ENCODE measurements at places on chromosomes 3 and 15. TPM values are rescaled to one million over a fixed set of nuclear protein-coding genes. Genes with fewer than 3 reads are reported as not detected.

DNA sequence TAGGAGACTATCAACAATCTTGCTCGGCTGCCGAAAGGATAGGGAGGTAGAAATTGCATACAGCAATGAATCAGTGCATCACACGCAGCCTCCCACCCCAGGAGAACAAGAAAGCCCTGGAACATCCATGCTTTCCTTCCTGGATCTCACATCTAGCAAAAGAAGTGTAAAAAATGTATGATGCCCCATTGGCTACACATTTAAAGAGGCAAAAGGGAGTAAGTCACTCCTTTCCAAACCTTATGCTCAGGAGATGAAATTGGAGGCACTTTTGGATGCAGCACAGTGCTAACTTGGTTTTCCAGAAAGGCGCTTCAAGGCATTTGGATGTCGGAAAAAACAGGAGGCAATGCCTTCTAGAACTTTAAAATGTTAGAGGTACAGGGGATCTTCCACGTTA lies 32.2 kb upstream of the FEZF2 start:
- no peak for DNase-seq

MYH15 gene
- total RNA-seq: 0.14 TPM

DNA sequence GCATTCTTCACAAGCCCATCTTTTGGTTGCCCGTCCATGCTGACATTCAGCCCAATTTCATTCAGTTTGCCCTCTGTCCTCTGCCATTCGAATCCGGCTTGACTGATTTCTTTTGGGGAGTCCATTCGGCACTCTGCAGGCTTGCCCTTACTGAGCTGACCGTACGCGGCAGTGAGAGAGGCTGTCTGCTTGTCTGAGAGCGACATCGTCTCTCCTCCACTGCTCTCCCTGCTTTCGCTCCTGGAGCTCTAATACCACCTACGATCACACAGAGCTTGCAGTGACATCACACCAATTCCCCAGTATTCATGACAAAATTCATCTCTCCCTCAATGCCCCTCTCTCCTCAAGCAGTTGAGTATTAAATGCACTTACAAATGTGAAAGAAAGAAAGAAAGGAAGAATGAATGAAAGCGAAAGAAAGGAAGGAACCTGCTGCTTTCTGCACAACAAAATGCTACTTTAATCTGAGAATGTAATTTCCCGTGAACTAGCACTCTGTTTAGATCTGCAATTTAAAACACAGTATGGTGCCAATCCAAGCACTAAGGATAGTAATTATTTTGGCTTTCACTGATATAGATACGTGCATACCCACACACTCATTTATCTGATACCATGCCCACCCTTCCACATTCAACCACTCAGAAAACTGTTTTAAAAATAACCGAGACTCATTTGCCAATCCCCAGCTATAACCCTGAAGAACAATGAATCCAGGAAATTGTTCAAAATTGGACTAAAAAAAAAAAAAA lies 89.5 kb downstream of the DHX30 start:
- no peak for DNase-seq

GPR15 gene
- total RNA-seq: not detected

ITIH4 gene
- total RNA-seq: 2.4 TPM

DNA sequence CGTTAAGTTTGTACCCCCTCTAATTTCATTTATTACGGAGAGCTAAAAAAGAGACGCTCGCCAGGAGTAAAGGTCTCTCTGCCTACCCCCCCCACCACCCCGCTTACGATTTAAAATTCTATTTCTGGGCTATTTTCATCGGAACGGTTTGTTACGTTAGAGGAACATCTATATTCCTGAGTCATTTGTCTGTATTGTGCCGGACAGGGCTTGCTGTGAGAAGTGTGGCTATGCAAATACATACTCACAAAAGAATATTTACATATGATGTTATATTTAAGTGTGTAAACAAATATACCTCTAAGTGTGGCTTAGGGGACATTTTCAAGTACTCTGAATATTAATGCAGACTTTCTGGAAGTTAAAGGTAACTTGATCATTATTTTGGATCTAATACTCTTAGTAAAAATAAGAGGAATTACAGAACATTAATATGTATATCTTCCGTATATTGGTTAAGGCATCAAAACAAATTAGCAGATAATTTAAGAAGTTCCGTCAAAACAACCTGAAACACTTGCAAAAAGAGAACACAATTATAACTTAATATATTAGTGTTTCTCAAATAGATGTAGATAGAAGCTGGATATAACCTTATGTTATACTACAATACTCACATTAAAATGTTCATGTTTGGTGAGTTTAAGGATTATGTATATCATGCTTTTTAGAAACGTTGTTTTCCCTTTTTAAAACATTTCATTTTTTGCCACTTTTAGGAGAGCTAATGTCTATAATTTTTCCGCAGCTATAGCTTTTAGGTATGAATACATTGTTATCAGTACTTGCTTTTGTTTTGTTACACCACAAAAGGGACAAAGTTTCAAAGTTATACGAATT lies 1.6 kb upstream of the SHOX2 start:
- DNase-seq: peak; percentile 33

DNA sequence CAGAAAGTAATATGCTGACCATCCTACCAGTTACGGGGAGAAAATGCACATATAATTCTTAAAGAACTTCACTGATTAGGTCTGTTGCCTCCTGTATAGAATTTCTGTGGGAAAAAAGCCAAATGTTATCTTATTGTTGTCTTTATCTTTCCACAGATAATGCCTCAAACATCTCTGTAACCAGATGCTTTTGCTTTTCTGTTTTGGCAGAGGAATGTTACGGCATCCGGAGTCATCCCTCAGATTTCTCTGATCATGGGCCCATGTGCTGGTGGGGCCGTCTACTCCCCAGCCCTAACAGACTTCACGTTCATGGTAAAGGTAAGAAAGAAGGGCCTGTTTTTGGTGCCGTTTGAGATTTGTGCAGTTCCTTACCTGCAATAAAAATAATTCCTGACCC lies 33.5 kb downstream of the PCCB start:
- no peak for DNase-seq

- peak; percentile 75 for DNase-seq
Observed at GRCh38 chr3:133574260-133574881, 885 bp downstream of the CDV3 start.

DNA sequence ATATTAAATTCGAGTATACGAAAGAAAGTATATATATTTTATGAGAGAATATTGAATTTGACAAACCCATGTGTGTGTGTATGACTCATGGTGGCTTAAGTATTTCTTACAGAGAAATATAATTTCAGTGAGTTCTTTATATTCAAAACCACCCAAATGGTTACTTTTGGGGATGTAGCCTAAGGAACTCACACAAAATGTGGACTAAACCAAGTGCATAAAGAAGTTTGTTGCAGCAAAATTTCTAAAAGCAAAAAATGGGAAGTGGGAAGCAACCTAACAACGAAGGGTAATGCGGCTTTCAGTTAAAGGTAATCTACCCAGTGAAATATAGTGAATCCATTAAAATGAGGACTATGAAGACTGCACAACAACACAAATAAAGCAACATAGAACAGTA lies 277.1 kb downstream of the EDEM1 start:
- DNase-seq: no peak

GRCh38 chr3:851098-851790 lies 241.6 kb upstream of the CNTN6 start:
- DNase-seq: no peak

ANKRD63 gene
- total RNA-seq: not detected

DNA sequence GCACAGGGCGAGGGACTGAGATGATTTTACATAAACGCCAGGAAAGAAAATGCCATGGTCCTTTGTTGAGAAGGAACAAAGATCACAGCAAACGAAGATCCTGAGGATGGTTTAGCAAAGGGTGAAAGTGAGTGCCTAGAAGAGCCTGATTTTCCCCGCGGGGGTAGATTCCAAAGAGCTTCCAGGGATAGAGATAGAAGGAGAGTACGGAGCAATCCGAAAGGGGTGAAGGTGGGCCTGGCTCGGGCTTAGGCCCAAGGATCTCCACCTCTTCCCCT lies 977 bp downstream of the CDC25A start:
- DNase-seq: peak; percentile 37

DNA sequence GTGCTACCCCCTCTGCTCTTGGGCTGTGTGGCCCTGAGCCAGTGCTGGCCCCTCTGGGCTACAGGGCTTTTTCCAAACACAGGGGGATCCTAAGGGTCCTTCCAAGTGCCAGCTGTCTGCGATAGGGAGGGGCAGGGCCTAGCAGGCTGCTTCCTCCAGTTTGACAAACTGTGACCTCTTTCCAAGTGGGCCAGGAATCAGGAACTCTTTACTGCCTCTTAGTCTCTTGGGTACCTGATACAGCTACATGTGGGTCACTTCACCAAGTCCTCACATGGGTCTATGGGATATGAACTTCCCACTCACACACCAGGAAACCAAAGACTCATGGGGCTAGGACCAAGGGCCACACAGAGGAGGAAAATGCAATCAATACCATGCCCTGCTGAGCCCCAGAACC lies 25.4 kb downstream of the SEC61A1 start:
- DNase-seq: no peak

MYLK gene
- 17.2 TPM for total RNA-seq

DNA sequence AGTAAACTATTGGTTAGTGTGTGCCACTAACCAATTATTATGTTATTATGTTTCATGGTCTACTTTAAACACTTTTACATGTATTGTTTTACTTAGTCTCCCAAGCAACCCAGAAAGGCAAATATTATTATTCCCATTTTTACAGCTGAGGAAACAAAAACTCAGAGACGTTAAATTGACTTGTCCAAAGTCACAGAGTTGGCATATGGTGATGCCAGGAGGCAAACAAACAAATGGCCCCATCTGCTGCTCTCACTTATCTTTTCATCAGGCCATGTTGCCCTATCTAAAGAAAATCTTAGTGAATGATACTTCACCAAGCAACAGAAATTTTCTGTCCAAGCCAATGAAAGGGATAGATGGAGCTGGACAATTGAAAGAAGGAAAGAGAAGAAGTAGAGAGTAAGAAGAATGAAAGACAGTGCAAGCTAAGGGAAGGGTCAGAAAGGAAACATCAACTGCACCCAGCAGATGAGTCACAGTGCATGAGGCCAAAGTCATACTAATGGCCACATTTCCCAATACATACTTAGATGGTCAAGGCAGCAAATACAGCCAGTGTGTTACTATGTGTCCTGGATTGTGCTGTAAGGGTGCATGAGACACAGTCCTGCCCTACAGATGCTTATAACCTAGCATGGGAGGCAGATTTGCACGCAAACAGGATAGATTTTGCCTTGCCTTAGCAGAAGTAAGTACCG lies 266.9 kb downstream of the KCNMB2 start:
- DNase-seq: no peak

DNA sequence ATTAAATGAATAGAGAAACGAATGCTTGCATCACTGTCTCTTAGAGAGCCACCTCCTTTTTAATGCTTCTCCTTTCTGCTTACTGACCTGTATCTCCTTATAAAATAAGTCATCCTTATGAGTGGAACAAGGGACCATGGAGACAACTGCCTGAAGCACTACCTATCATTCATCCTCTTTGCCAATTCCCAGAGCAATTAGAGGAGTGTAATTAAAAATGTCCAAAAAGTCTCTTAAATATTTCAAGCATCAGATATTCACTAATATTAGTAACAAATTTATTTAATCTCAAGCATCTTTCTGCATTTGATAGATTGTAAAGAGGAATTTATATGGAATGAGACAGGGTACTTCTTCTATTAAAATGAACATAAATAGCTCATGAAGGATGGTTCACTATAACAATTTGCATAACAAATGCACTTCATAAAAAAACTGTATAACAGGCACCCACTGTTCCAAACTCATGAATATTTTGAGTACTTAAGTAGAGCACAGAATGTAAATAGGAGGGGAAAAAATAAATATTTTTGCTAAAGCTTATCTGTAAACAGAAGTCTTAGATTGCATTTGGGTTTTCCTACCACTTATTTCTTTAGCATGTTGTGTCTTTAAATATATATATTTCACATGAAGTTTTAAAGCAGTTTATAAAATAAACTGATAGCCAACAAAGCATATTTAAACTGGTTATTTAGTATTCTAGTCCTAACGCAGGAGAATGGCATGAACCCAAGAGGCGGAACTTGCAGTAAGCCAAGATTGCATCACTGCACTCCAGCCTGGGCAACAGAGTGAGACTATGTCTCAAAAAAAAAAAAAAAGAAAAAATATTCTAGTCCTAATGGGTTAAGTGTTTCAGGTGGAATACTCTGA lies 269.3 kb downstream of the TBL1XR1 start:
- DNase-seq: no peak

GRCh38 chr3:40502034-40502433 lies 3.8 kb upstream of the ZNF620 start:
- no peak for DNase-seq

DNA sequence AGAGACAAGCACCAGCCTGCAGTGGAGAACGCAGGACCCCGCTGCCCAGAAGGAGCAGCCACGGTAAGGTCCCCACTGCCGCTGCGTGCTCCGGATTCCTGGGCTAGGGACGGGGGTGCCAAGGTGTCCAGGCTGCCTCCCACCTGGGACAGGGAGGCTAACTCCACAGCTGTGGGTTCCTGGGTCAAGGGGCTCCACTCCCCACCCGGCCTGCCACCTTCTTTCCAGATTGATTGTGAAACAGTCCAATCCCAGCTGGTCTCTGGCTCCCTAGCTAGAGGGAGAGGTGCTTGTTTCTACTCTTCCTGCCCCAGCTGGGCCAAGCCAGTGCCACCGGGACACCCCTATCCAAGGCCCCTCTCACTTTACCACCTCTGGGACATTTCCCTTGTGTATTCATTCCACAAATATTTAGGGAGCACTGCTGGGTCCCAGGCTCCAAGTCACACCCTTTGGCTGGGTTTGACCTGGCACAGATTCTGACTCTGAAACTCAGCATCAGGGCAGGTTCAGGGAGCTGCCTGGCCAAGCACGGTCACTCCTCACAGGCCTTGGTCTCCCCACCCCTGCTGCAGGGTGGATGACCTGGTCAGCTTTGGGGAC lies 1.9 kb downstream of the PAK6 start:
- no peak for DNase-seq

ENTPD3 gene
- total RNA-seq: not detected

CRELD1 gene
- total RNA-seq: 21.6 TPM

MOBP gene
- 0.44 TPM for total RNA-seq
